ENCODE measurements at places on chromosomes 3 and 15.

- DNase-seq: no peak
These were observed 9.8 kb upstream of the ZNF710 start for GRCh38 chr15:89991312-89991711.

DNA sequence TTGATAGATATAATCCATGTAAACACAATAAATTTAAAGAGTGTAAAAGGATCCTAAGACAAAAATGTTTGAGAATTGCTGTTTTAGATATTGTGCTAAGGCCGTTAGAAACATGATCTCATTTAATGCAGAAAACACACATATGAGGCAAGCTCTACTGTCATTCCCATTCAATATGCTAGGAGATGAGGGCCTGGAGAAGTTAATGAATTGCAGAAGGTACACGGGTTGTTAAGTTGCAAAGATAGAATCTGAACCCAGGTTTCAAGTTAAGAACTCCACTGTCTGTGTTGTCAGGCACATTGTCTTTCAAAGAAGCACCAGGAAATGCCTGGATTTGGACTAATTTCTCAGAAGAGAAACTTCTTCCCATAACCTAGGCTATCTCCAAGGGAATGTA is 65.1 kb upstream of the SAMMSON start:
- no peak for DNase-seq

DNA sequence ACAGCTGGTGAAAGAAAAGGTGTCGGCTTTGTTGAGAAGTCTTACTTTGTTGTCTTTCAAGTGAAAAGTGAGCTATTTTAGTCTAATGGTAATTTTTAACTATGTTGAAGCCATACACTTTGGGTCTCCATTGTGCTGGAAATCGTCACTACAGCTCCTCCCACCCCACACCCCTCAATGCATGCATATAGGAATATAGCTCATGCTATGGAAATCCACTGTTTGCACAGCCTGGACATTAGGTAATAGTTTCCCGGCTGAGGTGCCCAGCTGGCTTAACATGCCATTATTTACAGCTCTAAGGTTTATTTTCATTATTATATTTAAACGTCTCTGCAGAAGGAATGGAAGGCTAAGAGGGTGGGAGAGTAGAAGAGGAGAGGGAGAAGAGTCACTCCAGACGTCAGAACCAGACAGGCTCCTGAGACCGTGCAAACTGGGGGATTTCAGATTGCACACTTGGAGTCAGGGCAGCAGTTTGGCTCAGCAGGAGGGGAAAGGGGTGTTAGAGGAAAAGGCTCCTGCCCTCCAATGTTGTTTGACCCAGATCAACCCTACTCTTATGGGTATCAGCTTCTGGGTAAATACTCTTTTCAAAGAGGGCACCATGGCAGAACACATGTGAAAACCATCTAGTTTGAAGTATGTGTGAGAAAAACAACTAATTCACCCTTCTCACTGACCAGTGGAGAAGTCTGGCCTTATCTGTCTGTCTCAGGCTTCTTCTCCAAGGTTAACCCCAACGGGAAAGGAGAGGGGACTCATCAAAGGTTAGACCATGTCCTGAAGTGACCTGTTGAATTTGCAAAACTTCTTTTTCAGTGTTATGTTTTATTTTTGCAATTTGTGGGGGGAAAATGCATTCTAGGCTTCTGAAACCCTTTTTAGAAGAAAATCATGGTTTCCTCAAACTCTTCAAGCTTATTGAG is 218.7 kb upstream of the CTDSPL start:
- no peak for DNase-seq

- DNase-seq: no peak
These were observed 145.3 kb downstream of the ADAMTS17 start for GRCh38 chr15:100196326-100197058.

DNA sequence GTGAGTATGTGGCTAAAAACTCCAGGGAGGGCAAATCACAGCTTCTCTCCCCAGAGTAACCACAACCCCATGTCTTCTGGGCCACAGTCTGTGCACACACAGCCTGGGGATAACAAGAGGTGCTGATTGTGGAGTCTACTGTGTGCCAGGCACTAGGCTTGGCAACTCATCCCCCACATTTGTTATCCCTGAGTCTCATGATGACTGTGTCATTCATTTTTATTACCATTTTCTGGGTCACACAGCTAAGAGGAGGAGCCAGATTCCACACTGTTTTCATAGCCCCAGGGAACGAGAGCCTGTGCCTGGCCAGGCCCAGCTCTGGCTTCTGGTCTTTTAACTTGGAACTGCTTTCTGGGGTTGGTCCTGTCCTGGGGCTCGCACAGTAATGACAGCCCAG is 34.5 kb downstream of the ESYT3 start:
- no peak for DNase-seq

GRCh38 chr3:10941972-10942371 is 50.6 kb upstream of the SLC6A1 start:
- no peak for DNase-seq

GRCh38 chr3:57151021-57151449 is 14.1 kb downstream of the IL17RD start:
- DNase-seq: no peak

GRCh38 chr15:76932135-76932966 is 802 bp downstream of the RCN2 start:
- no peak for DNase-seq

DNA sequence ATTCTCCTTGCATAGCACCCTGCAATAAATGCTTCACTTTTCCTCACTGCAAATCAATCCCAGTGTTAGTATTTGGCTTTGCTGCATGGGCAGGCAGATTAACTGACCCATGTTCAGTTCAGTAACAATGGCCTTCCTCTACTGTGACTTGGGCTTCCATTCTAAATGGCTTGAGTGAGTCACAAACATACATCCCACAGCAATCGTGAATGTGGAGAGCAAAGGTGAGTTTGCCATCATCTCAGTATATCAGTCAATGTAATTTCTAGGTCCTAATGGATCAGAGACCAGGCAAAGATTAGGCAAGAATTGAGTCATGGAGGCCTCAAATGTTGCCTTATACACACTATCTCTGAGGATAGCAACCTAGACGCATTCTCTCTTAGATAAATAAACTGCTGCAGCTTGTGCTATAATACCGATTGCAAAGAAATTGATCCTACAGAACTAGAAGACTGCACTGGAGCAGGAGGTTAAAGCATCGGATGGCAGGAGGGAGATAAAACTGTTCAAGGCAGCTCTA is 8.3 kb upstream of the ATP8B4 start:
- no peak for DNase-seq

GRCh38 chr15:38994310-38994709 is 429.7 kb upstream of the RASGRP1 start:
- no peak for DNase-seq

GRCh38 chr3:143090976-143091837 is 28.4 kb upstream of the CHST2 start:
- DNase-seq: no peak

GRCh38 chr3:149790268-149790667 is 2.1 kb downstream of the ANKUB1 start:
- DNase-seq: no peak

- no peak for DNase-seq
These were observed 148.6 kb downstream of the ATP10A start for GRCh38 chr15:25714538-25714840.

DNA sequence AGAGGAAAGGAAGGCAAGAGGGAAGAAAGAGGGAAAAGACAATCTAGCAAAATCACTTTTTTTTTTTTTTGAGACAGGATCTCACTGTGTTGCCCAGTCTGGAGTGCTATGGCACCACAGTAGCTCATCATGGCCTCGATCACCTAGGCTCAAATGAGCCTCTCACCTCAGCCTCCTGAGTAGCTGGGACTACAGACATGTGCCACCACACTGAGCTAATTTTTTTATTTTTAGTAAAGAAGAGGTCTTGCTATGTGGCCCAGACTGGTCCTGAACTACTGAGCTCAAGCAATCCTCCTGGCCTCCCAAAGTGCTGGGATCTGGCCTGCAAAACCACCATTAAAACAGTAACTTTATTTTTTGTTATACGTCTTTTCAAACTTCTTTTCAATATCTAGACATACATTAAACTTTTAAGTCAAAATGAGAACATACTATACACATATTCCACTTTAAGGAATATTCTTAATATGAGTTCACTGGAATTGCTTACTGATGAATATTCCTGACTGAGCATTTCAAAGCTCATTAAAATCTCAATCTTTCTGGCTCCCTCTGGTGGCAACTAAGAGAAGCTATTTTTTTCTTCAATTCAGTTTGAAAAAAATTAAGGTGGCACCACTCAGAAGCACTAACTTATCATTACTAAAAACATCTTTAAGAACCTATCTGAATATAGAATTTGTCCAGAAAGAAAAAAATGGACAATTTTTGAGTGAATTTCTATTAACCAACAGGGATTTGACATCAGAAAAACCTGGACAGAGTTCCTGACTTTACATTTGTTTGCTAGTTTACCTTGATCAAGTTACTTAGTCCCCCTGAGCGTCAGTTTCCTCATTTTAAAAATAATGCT is 40.9 kb downstream of the UACA start:
- peak; percentile 25 for DNase-seq

DNA sequence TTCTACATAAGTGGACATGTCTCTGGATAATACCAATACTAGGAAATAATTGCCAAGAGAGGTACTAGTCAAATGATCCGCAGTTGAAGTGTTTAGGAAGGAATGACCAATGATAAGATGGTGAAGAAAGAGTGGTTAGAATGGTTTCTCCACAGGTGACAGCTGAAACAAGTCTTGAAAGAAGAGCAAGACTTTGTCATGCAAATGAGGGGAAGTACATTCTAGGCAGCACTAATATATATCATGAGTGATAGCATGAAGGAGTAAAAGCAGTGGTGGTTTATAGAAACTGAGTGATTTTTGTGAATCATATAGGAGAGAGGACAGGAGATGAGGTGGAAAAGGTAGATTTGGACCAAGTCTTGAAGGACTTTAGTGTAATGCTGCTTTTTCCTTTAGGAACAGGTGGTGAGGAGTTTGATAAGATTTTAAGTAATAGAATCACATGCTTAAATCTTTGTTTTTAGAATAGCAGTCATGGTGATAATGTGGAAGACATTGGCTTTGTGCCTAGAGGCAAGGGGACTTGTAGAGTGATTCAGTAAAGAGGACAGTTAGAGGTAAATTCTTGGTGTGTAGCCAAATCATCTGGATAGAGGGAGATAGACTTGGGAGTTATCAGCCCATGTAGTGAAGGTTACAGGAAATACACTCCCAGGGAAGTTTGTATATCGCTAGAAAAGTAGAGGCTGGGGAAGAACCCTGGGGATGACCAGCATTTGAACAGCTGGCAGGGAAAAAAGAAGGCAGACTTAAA is 31.9 kb downstream of the SLMAP start:
- no peak for DNase-seq

DNA sequence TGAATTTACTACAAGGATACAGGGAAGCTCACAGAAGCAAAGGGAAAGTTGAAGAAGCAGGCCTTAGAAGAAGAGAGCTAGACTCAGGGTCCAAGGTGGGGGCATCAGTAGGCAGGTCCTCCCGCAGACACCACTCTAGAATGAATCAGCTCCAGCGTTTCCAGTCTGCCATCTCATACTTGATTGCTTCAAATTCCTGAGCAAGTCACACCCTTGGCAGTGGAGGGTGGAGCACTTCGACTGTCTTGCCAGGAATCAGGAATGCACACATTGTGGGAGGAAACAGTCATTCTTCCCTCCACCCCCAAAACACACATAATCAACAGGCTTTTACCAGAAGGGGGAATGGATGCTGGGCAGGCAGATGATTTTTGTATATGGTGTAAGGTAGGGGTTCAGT is 78.5 kb downstream of the CHCHD6 start:
- DNase-seq: no peak

DNA sequence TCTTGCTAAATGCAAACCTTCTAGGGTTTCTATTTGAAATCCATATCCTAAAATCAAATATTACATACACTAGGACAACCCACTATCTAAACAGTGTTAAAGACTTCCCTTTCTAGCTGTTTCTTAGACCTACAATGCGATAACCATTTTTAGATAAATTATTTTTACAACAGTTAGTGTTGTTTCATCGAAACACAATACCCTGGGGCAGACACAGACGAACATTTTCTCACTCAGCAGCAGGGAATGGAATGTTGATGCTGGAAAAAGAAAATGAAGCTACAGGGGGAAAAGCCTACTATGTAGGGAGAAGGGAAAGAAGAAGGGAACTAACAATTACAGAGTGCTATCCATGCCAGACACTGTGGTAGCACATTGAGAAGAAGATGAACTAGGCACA is 6.0 kb upstream of the HERC1 start:
- no peak for DNase-seq

- no peak for DNase-seq
These were observed 1064.5 kb downstream of the ZPLD1 start for GRCh38 chr3:103499132-103499900.

- DNase-seq: no peak
These were observed 35.5 kb upstream of the ATP1B3 start for GRCh38 chr3:141840737-141841544.

DNA sequence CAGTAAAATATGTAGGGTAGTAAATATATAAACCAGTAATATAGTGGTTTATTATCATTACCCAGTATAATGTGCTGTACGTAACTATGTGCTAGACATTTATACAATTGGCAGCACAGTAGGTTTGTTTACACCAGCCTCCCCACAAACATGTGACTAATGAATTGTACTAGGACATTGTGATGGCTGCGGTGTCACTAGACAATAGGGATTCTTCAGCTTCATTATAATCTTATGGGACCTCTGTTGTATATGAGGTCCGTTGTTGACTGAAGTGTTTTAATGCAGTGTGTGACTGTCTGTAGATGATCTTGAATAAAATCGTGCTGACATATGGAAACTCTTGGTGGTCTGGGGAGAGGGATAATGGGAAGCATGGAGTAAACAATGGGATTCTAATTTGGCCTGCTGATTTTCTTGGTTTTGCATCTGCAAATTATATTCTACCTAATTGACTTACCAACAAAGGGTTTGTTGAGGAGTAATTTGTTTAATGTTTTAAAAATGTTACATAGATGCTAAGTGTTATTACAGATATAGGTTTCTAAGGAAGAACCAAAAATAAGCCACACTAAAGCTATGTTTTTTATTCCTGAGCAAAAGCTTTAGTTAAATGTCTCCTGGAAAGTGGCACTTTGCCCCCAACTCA is 496.5 kb upstream of the TBL1XR1 start:
- no peak for DNase-seq

DNA sequence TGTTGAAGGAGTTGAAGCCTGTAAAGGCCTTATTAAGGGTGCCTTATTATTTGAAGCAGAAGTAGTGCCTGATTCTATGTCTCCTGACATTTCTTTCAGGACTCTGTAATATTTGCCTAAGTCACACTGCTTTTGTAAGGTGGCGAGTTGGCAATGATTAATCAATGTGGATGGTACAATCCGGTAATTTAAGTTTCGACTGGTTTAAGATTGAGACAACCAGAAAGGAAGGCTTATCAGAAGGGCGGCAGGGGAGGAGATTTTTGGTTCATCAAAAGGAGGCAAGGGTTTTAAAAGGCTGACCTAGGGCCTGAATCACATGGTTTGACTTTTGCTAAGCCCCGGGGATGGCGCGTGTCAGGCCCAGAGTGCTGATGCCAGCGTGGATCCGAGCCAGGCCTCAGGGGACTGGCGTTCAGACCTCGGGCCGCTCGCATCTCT is 830 bp upstream of the RNF13 start:
- DNase-seq: no peak

- no peak for DNase-seq
These were observed 12.0 kb upstream of the FGD5 start for GRCh38 chr3:14806641-14807263.

- DNase-seq: no peak
These were observed 15.7 kb downstream of the PTH1R start for GRCh38 chr3:46893146-46893748.
